A549 treated with Hydrocortisone at 1 μM for 4 hours (cell line): ENCODE measurements at places on chromosomes 3 and 15. TPM values are rescaled to one million over a fixed set of nuclear protein-coding genes. Genes with fewer than 3 reads are reported as not detected.

STARD9 gene
- 1.3 to 1.7 TPM (median 1.6 TPM) in 5 replicates for total RNA-seq

ZIC1 gene
- total RNA-seq, result 0.01 to 0.18 TPM (median 0.10 TPM) in 3 of 5 replicates, not detected in the others

KCNAB1 gene
- not detected in 5 replicates for total RNA-seq

HTR3E gene
- total RNA-seq, result not detected in 5 replicates

PRSS50 gene
- not detected in 5 replicates for total RNA-seq

CADPS gene
- not detected in 5 replicates for total RNA-seq

SI gene
- total RNA-seq, result not detected in 5 replicates

CX3CR1 gene
- total RNA-seq, result 0.06 to 0.09 TPM (median 0.07 TPM) in 3 of 5 replicates, not detected in the others

CLDN18 gene
- not detected in 5 replicates for total RNA-seq

GOLGA6L24 gene
- not detected in 5 replicates for total RNA-seq

C3orf85 gene
- total RNA-seq, result not detected in 5 replicates

ATP8B4 gene
- total RNA-seq, result 0.80 to 1.1 TPM (median 0.99 TPM) in 5 replicates

TMOD2 gene
- 1.1 to 2.5 TPM (median 2.0 TPM) in 5 replicates for total RNA-seq

NANOGP8 gene
- total RNA-seq, result not detected in 5 replicates

ATP1B3 gene
- 180 to 207 TPM (median 202 TPM) in 5 replicates for total RNA-seq

TRPM1 gene
- not detected in 5 replicates for total RNA-seq

ST3GAL6 gene
- total RNA-seq, result 0.55 to 1.8 TPM (median 1.2 TPM) in 5 replicates

SEMA3F gene
- total RNA-seq, result 12.7 to 20.4 TPM (median 16.9 TPM) in 5 replicates

SNX1 gene
- total RNA-seq, result 72.2 to 80.6 TPM (median 78.7 TPM) in 5 replicates

CCNB2 gene
- 93.6 to 104 TPM (median 95.4 TPM) in 5 replicates for total RNA-seq

SLC28A1 gene
- 0.03 to 0.06 TPM in 2 of 5 replicates, not detected in the others for total RNA-seq

MCTP2 gene
- total RNA-seq, result not detected in 5 replicates

CLDN1 gene
- 17.1 to 21.7 TPM (median 19.6 TPM) in 5 replicates for total RNA-seq

ARF4 gene
- 149 to 179 TPM (median 160 TPM) in 5 replicates for total RNA-seq

ACKR4 gene
- not detected in 5 replicates for total RNA-seq

ZNF860 gene
- total RNA-seq, result 1.1 to 1.6 TPM (median 1.4 TPM) in 5 replicates

TBC1D2B gene
- 14.3 to 18.4 TPM (median 16.4 TPM) in 5 replicates for total RNA-seq

SOX14 gene
- not detected in 5 replicates for total RNA-seq

MAN2C1 gene
- total RNA-seq, result 63.1 to 80.3 TPM (median 75.3 TPM) in 5 replicates

TP63 gene
- 0.10 to 0.22 TPM (median 0.20 TPM) in 5 replicates for total RNA-seq

MAGI1 gene
- total RNA-seq, result 3.1 to 4.6 TPM (median 4.0 TPM) in 5 replicates

AMT gene
- total RNA-seq, result 0.23 to 0.38 TPM (median 0.25 TPM) in 5 replicates

IGF2BP2 gene
- total RNA-seq, result 10.7 to 14.9 TPM (median 12.9 TPM) in 5 replicates

PIGZ gene
- total RNA-seq, result 1.1 to 1.9 TPM (median 1.5 TPM) in 5 replicates

SEMA3G gene
- 0.03 to 0.16 TPM (median 0.06 TPM) in 5 replicates for total RNA-seq

NEK10 gene
- total RNA-seq, result 0.59 to 1.2 TPM (median 0.67 TPM) in 5 replicates

WWTR1 gene
- total RNA-seq, result 143 to 172 TPM (median 159 TPM) in 5 replicates

LRRC31 gene
- not detected in 5 replicates for total RNA-seq

C3orf38 gene
- 16.0 to 21.3 TPM (median 17.6 TPM) in 5 replicates for total RNA-seq

PIGBOS1 gene
- total RNA-seq, result 20.2 to 31.1 TPM (median 24.8 TPM) in 5 replicates
